ENCODE measurements at places on chromosomes 2 and 18.

GRCh38 chr18:40120796-40121391, 1834.1 kb upstream of the PIK3C3 start:
- H3K36me3 ChIP-seq: no peaks in the 10 kb centered on the region
- H3K4me3 ChIP-seq: no peak overlapping the region
- DNase-seq: no peak

GRCh38 chr2:31969178-31969577, 41.6 kb downstream of the MEMO1 start:
- peaks cover 3% of the 10 kb centered on the region for H3K36me3 ChIP-seq

DNA sequence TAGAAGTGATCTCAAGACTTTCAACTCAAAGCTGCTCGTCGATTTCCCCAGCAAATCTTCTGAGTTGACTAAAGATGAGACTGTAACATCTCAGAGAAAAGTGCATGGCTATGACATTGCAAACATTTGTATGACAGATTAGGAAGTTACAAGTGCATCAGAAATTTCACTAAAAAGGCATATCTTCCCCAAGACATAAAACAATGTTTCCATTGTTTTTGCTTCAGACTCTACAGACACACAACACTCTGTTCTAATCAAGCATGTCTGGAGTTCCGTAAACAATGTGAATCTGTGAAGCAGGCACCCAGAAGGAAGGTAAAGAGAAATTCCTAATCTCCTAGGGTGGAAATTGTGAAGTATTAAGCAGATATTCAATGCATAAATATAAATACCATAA, 144.6 kb upstream of the LYPD1 start:
- no peaks in the 10 kb centered on the region for H3K27me3 ChIP-seq
- H3K4me3 ChIP-seq: no peak overlapping the region
- H3K36me3 ChIP-seq: no peaks in the 10 kb centered on the region
- no peak overlapping the region for H3K27ac ChIP-seq

DNA sequence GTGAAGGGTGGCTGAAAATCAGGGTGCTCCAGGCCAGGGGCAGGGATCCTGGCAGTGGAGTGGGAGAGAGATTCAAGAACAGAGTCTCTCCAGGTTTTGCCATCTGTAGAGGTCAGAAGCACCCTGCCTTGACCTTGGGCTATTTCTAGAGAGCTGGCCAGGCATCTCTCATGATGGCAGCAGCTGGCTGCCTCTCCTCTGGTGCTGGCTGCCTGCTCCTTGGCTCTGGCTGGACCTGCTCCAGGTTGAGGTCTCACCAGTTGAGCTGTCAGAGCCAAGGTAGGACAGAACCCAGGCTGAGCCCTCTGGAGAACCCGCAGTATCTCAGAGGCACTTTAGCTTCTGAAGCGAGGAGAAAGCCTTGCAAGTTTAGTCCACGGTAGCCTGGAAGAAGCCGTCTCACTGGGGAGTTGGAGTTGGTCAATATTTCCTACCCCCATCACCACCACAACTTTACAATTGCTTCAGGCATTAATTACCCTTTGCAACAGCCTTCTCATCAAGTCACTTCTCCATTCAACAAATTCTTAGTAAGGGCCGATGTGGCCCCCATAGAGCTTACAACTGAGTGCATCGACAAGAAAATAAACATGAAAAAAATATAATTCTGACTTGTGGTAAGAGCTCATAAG, 25.6 kb downstream of the GNLY start:
- no peaks in the 10 kb centered on the region for H3K27me3 ChIP-seq
- no peaks in the 10 kb centered on the region for H3K36me3 ChIP-seq
- H3K4me3 ChIP-seq: no peak overlapping the region
- DNase-seq: no peak
- peaks cover under 1% of the 10 kb centered on the region for H3K4me1 ChIP-seq
- H3K27ac ChIP-seq: no peak overlapping the region

- no peaks in the 10 kb centered on the region for H3K27me3 ChIP-seq
- no peak overlapping the region for H3K4me3 ChIP-seq
- no peaks in the 10 kb centered on the region for H3K36me3 ChIP-seq
- peaks cover 24% of the 10 kb centered on the region for H3K4me1 ChIP-seq
- H3K27ac ChIP-seq: peak overlapping the region; percentile 7
Measured at GRCh38 chr2:86305195-86305914, 32.1 kb downstream of the REEP1 start.
